ENCODE measurements at places on chromosomes 4 and X.
A peak's percentile ranks its signal among the peaks of the same experiment; 100 is the strongest.

GRCh38 chr4:56303921-56304320 is 83.4 kb downstream of the AASDH start:
- no peak for DNase-seq

DNA sequence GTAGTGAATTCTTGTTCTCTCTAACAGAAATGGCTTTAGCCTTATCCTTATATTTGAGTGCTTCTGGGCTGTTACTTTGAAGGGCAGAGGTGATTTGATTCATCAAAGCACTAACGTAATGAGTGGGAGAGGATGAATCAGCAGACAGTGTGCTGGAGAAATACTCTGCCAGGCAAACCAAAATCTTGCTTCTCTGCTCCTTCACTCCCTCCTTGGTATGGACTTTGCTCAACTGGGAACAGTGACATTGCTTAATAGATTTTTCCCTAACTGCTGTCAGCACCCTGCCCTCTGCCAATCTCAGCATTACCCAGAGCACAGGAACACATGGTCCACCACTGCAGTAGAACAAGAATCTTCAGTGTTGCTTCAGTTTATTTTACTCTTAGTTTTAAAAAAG is 56.0 kb downstream of the PDLIM5 start:
- DNase-seq, result peak; percentile 80

DNA sequence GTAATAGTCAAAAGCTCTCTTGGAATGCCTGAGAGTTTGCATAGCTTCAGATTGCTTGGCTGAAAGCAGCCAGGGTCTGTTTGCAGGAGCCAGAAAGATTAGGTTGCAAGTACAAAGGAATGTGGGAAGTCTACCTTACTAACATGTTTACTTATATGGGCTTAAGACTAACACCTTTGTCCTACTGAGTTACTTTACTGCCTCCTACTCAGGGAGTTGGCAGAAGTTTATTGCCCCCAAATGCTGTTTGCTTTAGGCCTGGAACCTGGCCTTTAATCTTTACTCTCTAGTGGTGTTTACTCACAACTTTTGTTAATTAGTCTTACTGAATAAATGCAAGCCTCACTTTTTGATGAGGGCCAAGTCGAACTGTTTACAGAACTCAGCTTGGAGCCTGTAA is 219.4 kb upstream of the ZC4H2 start:
- DNase-seq, result no peak

DNA sequence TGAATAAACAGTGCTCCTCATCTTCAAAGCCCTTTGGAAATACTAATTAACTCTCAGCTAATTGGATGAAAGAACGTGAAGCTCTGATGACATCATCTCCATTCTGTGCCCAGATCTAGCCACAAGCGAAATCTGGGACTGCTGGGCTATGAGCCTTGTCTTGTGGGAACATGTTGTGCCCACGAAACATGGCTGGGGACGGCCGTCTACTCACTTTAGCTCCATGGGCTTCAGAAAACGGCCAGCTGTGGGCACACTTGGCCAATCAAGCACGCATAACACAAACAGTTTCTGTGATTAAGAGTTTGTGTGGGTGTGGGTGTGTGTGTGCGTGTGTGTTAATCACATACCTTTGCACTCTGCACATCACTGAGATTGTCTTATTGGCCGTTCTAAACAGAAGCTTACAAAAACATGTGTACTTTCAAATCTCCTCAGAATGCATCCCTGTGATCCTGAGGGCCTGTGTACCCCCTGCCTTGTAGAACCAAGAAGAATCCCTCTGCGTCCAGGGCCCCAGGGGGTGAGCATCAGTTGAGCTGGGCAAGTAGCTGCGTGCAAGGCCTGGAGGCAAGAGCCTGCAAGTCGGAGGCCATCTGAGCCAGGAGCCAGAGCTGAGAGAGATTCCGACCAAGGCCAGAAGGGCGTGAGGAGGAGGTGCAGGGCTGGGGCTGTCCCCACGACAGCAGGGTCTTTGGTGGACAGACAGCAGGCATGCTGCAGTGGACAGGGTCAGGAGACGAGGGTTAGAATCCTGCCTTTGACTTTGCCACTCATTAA is 18.7 kb upstream of the ZNF185 start:
- no peak for DNase-seq

DNA sequence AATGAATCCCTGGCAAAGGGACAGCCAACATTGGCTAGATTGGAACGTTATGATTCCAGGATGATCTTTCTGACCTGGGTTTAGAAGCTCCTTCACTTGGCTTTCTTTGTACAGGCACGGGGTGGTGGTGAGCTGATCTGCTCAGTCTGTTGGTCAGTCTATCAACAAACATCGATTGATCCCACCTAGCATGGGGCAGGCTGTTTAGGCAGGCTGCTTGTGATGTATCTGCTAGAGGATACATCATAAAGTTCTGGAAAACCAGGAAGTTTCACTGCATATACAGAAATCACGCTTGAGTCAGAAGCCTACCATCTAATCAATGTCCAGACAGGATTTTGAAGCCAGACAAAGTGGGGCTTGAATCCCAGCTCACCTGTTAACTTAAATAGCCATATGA is 6.9 kb downstream of the FRMD7 start:
- no peak for DNase-seq

- no peak for DNase-seq
These were observed 136.5 kb upstream of the NPY2R start for GRCh38 chr4:155071962-155072361.

- DNase-seq, result no peak
These were observed 196.9 kb downstream of the KLHL13 start for GRCh38 chrX:117919755-117920154.

GRCh38 chr4:100466501-100466900 is 51.3 kb downstream of the EMCN start:
- DNase-seq, result no peak

DNA sequence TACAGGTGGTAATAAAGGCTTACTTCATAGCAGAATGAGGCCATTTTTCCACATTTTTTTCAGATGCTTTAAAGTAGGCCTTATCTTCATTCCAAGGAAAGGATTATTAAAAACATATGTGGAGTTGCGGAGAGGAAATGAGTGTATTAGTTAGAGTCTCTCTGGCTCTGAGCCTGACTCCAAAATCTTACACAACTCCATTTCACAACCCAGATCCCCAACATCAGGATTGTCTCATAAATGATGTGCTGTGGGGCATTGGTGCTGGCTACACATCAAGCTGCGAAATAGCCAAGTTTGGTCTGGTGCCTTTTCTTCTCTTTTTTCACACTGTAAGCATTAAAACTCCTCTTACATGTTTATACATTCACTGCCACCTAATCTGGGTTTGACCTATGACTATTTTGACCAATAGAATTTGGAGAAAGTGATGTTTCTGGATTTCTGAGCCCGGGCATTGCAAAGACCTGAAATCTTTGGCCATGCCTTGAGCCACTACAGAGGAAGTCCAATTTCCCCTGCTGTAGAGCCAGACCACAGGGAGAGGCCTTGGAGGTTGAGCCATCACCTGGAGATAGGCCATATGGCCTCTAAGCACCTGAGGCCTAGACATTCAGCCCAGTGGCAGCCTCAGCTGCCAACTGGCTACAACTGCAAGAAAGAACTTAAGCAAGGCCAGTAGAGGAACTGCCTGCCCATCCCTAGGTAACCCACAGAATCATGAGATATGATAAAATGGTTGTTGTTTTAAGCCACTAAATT is 16.7 kb upstream of the SOD3 start:
- DNase-seq, result peak; percentile 90
